Effector CD8-positive, alpha-beta T cell (primary cell): ENCODE measurements at places on chromosomes 7 and 10.

GRCh38 chr10:126570621-126571602 lies 99.6 kb downstream of the C10orf90 start:
- DNase-seq, result no peak

- DNase-seq, result no peak
These were observed 92.3 kb upstream of the BAIAP2L1 start for GRCh38 chr7:98493030-98493778.

DNA sequence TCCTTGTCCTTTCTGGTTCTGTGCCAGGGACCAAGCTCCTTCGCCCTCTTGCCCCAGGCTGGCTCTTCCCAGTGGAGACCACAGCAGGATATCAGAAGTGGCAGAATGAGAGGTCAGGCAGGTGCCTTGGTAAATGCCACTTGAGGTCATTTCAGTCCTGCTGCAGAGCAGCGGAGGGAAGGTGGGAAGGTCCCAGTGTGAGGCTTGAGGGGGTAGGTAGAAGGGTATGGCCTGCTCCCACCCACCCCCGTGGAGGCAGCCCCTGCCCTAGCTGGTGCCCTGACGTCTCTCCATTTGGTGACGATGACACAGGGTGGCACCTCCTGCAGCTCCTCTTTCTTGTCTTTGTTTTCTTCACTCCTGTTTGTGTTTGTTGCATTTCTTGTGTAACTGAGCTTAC lies 538.8 kb downstream of the TCERG1L start:
- no peak for DNase-seq

DNA sequence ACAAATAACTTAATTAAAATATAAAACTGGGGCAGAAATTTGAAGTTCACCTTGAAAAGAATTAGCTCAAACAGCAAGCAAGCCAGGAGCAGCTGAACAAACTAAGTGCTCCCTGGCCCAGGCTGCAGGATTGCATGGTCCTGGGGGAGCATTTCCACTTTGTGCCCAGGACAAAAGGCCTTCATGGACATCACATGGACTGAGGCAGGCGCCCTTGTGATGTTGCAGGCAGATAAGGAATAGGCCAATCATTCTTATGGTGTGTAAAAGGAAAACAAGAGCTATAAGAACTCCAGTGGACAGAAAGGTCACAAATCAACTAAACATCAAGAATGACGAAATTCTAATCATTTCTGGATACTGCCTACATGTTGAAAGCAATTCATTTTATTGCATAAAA lies 17.5 kb upstream of the TECTB start:
- DNase-seq, result no peak

DNA sequence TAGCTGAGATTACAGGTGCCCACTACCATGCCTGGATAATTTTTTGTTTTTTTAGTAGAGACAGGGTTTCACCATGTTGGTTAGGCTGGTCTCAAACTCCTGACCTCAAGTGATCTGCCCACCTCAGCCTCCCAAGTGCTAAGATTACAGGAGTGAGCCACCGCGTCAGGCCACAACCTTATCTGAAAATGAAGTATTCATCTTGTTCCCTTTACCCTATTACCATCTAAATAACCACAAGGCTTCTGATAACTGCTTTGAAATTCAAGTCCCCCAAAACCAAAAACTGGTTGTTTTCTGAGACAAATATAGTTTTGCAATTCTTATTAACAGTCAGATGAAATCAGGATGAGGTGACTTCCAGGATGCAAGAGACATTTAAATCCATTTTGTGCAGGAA lies 2.4 kb downstream of the TCTN3 start:
- DNase-seq, result no peak
